ENCODE measurements at places on chromosomes 4 and X. TPM values are rescaled to one million over a fixed set of nuclear protein-coding genes. Genes with fewer than 3 reads are reported as not detected.
A peak's percentile ranks its signal among the peaks of the same experiment; 100 is the strongest.

GRCh38 chr4:42320822-42321388 is 76.4 kb upstream of the SHISA3 start:
- H3K27me3 ChIP-seq, result no peaks in the 10 kb centered on the region
- no peaks in the 10 kb centered on the region for H3K4me1 ChIP-seq
- no peak overlapping the region for H3K4me3 ChIP-seq
- H3K27ac ChIP-seq, result no peak overlapping the region

DNA sequence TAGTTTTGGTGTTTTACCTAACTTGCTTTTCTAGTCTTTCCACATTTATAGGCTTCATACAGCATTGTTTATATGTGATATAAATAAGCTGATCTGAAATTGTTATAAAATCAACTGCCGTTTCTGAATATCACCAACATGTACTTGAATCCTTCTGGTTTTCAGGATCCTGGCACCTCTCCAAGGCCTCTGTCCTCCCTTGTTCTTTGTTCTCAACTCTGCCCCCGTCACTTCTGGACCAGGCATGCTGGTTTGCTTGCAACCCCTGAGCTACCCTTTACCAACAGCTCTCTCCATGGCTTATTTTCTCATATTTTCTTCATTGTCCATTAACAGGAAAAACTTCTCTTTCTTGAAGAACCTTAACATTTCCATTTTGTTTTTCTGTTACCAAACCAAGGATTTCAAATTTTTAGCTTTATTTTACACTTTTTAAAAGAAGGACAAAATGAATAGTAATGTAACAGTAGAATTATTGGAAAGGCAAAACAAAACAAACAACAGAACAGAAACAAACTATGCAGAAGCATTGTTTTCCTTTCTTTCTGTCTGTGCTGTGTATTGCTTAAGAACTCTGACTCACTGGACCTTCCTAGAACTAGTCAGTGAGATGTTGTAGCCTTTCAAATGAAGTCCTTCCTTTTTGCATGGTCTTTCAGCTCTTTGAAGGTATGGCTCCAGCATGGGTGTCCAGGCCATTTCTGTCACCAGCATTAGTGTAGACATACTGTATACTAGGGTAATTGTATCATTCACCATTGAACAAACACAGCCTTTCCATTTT is 44.8 kb downstream of the BANK1 start:
- no peak overlapping the region for H3K4me3 ChIP-seq
- no peak for DNase-seq
- H3K36me3 ChIP-seq, result no peaks in the 10 kb centered on the region
- H3K4me1 ChIP-seq, result no peaks in the 10 kb centered on the region
- no peak overlapping the region for H3K27ac ChIP-seq

GRCh38 chr4:186651181-186651603 is 72.5 kb downstream of the FAT1 start:
- no peak overlapping the region for H3K4me3 ChIP-seq
- no peaks in the 10 kb centered on the region for H3K4me1 ChIP-seq
- H3K36me3 ChIP-seq, result no peaks in the 10 kb centered on the region

DNA sequence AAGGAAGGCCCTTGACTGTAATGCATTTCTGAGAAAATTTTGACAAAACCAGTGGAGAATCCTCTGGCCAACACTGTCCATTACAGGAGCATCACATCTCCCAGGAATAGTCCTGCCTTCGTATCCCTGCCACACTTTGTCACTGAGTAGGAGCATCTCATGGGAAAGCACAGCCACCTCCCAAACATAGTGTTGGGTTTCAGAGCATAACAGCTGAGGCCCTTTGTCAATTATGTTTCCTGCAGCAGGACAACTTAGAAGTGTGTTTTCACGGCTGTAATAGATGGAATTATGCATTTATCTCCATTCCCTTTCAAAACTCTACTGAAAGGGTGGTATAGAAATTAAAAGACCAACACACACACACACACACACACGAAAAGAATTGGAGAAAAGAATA is 91.1 kb upstream of the SMAD1 start:
- H3K4me1 ChIP-seq, result no peaks in the 10 kb centered on the region
- no peak overlapping the region for H3K27ac ChIP-seq
- no peaks in the 10 kb centered on the region for H3K27me3 ChIP-seq

GRCh38 chrX:23864742-23865326 is 42.9 kb downstream of the APOO start:
- H3K27ac ChIP-seq, result no peak overlapping the region
- no peaks in the 10 kb centered on the region for H3K27me3 ChIP-seq
- peaks cover 4% of the 10 kb centered on the region for H3K36me3 ChIP-seq
- no peaks in the 10 kb centered on the region for H3K4me1 ChIP-seq
- DNase-seq, result no peak

- no peak overlapping the region for H3K27ac ChIP-seq
- no peak overlapping the region for H3K4me3 ChIP-seq
- H3K27me3 ChIP-seq, result no peaks in the 10 kb centered on the region
- no peaks in the 10 kb centered on the region for H3K36me3 ChIP-seq
- DNase-seq, result no peak
Measured at GRCh38 chr4:118953276-118953675, 64.6 kb downstream of the SYNPO2 start.

DNA sequence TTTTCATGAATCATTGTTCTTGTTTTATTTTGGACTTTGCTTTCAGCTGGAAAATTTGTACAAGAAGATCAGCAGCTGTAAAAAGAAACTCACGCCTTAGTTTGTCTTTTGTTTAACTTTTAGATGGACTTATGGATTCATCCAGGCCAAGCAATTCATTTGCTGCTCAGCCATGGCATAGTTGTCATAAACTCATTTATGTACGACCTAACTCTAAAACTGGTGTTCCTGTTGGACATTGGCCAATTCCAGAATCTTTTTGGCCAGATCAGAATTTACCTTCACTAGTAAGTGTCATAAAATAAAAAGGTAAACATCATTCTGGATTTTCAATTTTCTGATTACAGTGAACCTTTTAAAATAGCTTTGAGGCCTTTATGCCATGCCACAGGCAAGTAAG is 29.1 kb downstream of the INTS6L start:
- H3K4me1 ChIP-seq, result peaks cover 1% of the 10 kb centered on the region
- no peaks in the 10 kb centered on the region for H3K27me3 ChIP-seq
- DNase-seq, result no peak
- H3K4me3 ChIP-seq, result no peak overlapping the region
- no peaks in the 10 kb centered on the region for H3K36me3 ChIP-seq
- no peak overlapping the region for H3K27ac ChIP-seq

The CT55 gene
- total RNA-seq, result not detected

- peaks cover 77% of the 10 kb centered on the region for H3K36me3 ChIP-seq
- no peak overlapping the region for H3K27ac ChIP-seq
- no peaks in the 10 kb centered on the region for H3K4me1 ChIP-seq
- no peak for DNase-seq
Measured at GRCh38 chr4:48565362-48566033, 75.4 kb downstream of the ZAR1 start.

The EFHC2 gene
- total RNA-seq, result 3.1 TPM

- no peak overlapping the region for H3K4me3 ChIP-seq
- no peaks in the 10 kb centered on the region for H3K4me1 ChIP-seq
- H3K36me3 ChIP-seq, result no peaks in the 10 kb centered on the region
- H3K27me3 ChIP-seq, result no peaks in the 10 kb centered on the region
- H3K27ac ChIP-seq, result no peak overlapping the region
Measured at GRCh38 chrX:129737916-129738315, 863 bp upstream of the XPNPEP2 start.

DNA sequence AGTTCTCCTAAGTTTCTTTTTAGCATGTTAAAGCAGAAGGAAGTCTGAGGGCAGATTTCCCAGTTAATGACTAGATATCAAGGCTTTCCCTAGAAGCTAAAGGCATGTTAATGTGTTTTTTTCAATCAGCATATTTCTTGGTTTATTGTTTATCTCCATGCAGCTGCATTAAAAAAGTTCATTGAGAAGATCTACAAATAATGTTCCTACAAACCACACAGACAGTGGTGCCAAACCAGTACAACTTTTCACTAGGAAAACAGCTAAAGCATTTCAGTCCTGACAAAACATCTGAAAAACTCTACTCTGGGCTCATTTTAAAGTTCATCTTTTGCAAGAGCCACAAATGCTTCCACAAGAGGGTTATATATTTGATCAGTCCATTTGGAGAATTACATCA is 320.0 kb downstream of the ADGRL3 start:
- H3K36me3 ChIP-seq, result no peaks in the 10 kb centered on the region
- H3K27me3 ChIP-seq, result no peaks in the 10 kb centered on the region
- no peaks in the 10 kb centered on the region for H3K4me1 ChIP-seq
- H3K4me3 ChIP-seq, result no peak overlapping the region
- H3K27ac ChIP-seq, result no peak overlapping the region
- no peak for DNase-seq

The ARX gene
- not detected for total RNA-seq

The CACNA1F gene
- 1.4 TPM for total RNA-seq

DNA sequence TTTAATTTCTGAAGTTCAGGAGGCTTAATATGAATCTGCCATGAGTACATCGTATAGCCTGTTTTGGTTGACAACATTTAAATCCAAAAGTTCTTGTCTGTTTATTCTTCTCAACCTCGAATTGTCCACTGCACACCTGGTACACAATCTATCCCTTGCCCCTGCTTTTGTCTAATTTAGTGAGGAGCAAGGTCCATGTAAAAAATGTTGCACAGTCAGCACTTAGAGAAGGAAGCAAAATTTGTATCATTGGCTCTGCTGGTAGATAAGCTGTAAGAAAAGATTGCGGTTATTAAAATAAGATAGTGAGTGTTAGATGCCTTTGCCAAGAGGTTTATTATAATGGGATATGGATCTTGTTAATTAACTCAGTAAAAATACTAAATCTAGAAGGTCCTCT is 761.5 kb downstream of the RAPGEF2 start:
- no peak for DNase-seq
- no peaks in the 10 kb centered on the region for H3K36me3 ChIP-seq
- H3K27ac ChIP-seq, result no peak overlapping the region
- no peaks in the 10 kb centered on the region for H3K27me3 ChIP-seq
- no peaks in the 10 kb centered on the region for H3K4me1 ChIP-seq

GRCh38 chrX:152038804-152039203 is 64.3 kb upstream of the GABRE start:
- no peak overlapping the region for H3K4me3 ChIP-seq
- DNase-seq, result no peak
- H3K27ac ChIP-seq, result no peak overlapping the region
- H3K4me1 ChIP-seq, result no peaks in the 10 kb centered on the region
- no peaks in the 10 kb centered on the region for H3K36me3 ChIP-seq

DNA sequence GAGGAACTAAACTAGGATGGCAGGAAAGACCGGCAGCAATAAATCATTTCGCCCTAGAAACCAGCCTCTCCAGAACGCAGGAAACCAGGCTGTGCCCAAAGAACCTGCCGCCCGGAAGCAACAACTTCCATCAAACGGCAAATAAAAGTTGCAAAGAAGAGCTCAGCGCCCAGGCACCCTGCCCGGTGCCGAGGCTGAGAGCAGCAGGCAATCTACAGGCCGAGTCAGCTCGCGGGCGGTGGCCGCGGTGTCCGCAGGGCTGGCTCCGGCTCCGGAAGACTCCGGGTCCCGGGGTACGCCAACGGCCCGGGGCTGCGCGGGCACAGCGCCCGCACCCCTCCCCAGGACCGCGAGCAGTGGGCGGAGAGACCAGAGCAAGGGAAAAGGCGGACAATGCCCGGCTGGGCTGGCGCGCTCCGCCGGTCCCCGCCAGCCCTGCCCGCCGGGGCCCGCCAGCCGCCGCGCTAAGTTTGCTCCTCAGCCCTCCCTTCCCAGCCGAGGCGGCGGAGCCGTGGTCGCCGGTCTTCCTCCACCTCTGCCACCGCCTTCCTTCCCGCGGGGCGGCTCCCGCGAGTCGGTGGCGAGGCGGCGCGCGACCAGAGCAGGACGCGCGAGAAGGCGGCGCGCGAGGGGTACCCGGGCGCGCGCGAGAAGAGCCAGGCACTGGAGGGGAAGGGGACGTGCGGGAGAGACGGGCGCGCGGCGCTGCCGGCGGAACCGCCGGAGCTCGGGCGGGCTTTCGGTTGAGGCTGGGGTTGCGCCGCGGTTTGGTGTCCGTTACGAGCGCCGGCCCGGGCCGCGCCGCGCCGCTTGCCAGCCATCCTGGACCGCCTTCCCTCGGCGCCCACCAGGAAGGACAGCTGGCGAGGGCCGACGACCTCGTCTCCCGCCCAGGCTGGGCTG is 733 bp downstream of the FRYL start:
- peak overlapping the region; percentile 69 for H3K27ac ChIP-seq
- H3K27me3 ChIP-seq, result no peaks in the 10 kb centered on the region
- H3K36me3 ChIP-seq, result no peaks in the 10 kb centered on the region
- H3K4me3 ChIP-seq, result peak overlapping the region; percentile 99
- DNase-seq, result peak; percentile 71
- H3K4me1 ChIP-seq, result peaks cover 13% of the 10 kb centered on the region
